ENCODE measurements at places on chromosomes 1 and 21. TPM values are rescaled to one million over a fixed set of nuclear protein-coding genes. Genes with fewer than 3 reads are reported as not detected.

The SELENBP1 gene
- 8.5 TPM for total RNA-seq

The LCE2A gene
- not detected for total RNA-seq

The GSTM1 gene
- total RNA-seq = 0.96 TPM

The RAB13 gene
- total RNA-seq = 50.4 TPM

The MEGF6 gene
- total RNA-seq = 5.8 TPM

The STYXL2 gene
- under 0.01 TPM for total RNA-seq

The TNFAIP8L2 gene
- not detected for total RNA-seq

The NKAIN1 gene
- total RNA-seq = 0.24 TPM

The CD84 gene
- total RNA-seq = not detected

The TMEM200B gene
- 2.9 TPM for total RNA-seq

The FAM72D gene
- not detected for total RNA-seq
